ENCODE measurements at places on chromosomes 5 and 9.

GRCh38 chr9:24832307-24832706, 286.6 kb upstream of the IZUMO3 start:
- no peak for DNase-seq

DNA sequence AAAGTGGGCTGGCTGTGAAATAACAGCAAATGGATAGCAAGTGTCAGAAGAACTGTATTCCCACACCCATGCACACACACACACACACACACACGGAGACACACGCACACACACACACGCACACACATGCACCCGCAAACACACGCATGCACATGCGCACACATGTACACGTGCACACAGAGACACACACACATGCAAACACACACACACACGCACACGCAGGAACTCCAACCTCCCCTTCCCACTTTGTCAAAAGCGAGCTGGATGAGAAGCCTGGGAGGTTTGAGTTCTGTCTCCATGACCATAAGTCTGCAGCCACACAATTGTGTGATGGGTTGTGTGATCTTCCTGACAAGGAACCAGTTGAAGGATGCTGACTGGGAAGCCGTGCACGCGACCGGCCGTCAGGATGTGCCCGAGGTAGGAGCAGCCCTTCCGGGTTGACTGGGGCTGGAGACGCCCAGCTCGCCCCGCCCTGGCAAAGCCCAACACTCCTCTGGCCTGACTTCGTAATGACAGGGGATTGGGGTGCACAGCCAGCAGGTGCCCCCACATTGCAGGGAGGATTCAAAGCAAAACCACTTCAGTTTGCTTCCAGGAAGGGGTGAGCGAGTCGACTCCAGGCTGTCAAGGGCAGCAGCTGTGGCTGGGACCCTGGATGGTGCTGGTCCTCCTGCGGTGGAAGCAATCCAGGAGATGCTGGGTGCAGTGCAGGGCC, 29.3 kb upstream of the NKD2 start:
- no peak for DNase-seq

DNA sequence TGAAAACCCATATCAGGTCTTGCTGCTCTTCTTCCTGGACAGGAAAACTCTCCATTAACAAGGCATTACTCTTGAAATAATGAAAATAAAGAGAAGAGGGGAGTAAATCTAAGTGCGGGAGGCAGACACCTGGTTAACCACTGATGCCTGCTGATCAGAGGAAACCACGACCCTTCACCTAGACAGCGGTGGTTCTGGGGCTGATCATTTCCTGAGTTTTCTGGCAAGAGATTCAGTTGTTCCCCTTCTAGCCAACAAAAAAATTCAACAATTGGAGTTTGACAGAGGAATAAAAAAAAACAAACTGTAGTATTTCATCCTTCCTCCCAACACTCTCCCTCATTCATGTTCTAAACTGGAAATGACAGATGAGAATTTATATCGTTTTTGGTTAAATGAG, 3.0 kb downstream of the RLN2 start:
- DNase-seq, result no peak

DNA sequence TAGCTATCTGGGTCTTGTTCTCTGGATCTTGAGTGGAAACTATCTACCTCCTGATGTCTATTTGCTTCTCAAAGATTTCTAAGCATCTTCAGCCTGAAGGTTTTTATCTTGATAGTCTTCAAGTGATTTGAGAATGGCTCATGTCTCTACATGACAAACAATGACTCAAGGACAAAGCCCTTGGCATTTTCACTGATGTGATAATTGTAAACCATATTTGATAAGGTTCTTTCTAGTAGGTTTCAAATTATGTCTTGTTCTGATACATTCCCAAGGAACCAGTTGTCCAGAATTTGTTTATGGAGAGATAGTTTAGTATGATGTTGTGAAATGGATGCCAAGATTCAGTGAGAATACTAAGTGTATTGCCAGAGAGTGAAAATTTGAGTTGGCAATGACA, 1079.3 kb upstream of the CDH9 start:
- no peak for DNase-seq

GRCh38 chr5:136308212-136308795, 57.0 kb downstream of the TRPC7 start:
- no peak for DNase-seq

DNA sequence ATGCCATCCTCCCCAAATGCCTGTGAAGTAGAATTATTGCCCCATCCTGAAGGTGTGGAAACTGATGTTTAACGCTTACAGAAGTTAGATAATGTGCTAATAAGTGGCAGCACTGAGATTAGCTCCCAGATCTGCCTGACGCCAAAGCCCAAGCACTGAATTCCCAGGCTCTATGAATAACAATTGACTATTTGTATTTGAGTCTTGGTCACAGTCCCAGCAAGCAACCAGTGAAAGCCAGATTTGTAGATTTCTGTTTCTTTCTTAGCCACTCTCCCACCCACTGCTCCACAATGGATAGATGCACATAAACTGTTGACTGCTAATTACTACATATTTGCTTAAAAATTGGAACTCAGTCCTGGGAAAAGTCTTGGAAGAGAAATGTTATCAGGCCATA, 34.4 kb downstream of the FAM240B start:
- no peak for DNase-seq

DNA sequence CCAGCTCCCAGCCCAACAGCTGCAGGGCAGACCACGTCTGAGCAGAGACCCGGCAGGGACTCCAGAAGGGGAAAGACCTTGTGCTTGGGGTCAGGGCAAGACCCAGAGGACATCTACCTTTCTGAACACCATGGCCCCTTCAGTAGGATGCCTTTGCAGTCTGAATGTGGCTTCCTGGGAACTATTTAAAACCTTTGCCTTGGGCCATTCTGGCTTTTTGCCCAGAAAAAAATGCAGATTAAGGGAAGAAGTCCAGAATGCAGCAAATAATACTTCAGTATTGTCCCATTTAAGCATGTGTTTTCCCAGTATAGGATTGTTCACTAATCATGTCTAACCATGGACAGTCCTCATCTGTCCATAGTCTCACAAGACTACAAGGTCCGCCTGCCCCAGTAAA, 67.5 kb upstream of the ERCC6L2 start:
- no peak for DNase-seq
